ENCODE measurements at places on chromosomes 1 and 21.
A peak's percentile ranks its signal among the peaks of the same experiment; 100 is the strongest.

GRCh38 chr1:9900142-9901043, 9.7 kb downstream of the CTNNBIP1 start:
- no peak for DNase-seq

- DNase-seq = peak; percentile 6
Measured at GRCh38 chr21:14120091-14120734, 90.5 kb downstream of the LIPI start.

DNA sequence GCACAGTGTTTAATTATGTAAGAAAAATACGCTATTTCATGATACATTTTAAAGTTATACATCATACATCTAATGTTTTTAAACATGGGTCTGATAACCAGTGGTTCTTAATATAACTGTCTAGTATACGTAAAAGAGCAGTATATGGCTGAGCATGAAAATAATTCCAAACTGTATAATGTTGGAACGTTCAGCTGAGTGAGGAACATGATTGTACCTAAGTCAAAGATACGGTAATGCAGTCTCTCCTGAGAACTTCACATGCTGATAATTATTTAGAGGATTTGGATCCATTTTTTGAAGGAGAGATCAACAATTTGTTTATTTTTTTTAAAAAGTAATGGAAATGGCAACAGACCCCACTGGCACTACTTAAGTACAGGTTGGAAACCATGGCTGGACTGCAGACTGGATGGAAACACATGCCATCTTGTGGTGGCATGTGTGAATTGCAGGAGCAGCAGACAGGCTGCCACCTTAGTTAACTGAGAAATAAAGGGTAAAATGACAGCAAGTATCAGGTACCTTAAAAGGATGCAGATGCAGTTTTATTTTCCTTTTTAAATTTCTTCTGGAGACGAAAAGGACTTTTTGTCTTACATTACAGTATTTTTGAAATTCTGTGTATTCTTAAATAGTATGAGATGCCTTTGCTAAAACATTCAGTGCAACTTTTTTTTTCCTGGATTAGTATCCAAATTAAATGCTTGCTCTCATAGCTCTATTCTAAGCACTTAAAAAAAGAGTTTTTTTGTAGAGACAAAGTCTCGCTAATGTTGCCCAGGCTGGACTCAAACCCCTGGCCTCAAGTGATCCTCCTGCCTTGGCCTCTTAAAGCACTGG, 73.8 kb downstream of the MTR start:
- DNase-seq = peak; percentile 44

GRCh38 chr1:64502931-64503330, 33.0 kb downstream of the CACHD1 start:
- no peak for DNase-seq

DNA sequence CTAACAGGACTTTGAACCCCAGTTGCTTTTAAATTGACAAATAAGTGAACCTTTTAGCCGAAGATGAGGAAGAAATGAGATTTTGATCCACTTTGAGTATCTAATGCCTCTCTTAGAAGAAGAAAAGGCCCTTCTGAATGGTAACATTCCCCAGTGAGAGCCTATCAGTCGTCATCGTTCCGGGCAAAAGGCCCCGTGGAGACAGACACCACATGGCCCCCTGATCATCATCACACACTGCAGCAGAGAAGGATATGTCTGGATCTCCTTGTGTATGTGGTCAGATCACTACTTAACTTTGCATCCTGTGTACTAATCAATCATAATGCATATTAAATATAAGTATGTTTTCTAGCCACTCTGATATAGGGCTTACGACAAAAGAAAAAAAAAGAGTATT, 87.3 kb upstream of the SMYD2 start:
- no peak for DNase-seq

DNA sequence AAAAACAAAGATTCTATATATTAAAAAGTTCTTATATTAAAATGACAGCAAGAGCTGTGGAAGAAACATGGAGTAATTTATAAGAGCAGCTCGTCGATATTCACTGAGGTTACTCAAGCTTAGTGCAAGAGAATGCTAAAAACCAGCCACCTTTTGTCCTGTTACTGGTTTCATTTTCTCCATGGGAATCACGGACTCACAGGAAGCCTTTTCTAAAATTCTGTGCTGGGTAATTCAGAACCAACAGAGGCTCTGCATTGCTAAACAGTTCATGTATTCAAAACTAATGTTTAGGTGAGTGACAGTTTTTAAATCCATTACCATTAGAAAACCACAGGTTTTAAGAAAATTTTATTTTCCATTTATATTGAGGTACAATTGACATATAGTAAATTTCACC, 147.8 kb upstream of the MAP1LC3C start:
- peak; percentile 4 for DNase-seq

GRCh38 chr1:165924117-165924516, 96.7 kb downstream of the UCK2 start:
- DNase-seq = no peak

DNA sequence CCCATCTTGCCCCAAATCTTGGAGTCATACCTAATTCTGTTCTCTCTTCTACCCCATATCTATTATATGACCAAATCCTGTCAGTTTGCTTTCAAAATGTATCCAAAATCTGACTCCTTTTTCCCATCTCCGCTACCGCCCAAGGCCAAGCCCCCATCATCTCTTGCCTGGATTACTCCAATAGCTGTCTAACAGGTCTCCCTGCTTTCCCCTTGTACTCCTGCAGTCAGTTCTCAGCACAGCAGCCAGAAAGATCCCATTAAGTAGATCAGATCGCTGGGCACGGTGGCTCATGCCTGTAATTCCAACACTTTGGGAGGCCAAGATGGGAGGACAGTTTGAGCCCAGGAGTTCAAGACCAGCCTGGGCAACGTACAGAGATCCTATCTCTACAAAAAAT, 19.8 kb downstream of the IQGAP3 start:
- DNase-seq = no peak

- DNase-seq = no peak
Measured at GRCh38 chr1:174660476-174660875, 212.7 kb downstream of the GPR52 start.

All from RWPE1 (cell line).